HFF-Myc (cell line): ENCODE measurements at places on chromosomes 5 and 9.
A peak's percentile ranks its signal among the peaks of the same experiment; 100 is the strongest.

- DNase-seq: no peak
Measured at GRCh38 chr5:75734913-75735789, 17.9 kb upstream of the POC5 start.

- peak; percentile 79 for DNase-seq
Measured at GRCh38 chr5:132007399-132008162, 3.9 kb downstream of the ACSL6 start.

GRCh38 chr9:117097761-117098160 is 317.1 kb downstream of the ASTN2 start:
- DNase-seq: no peak

GRCh38 chr9:76620996-76621395 is 143.2 kb upstream of the PCA3 start:
- DNase-seq: no peak

DNA sequence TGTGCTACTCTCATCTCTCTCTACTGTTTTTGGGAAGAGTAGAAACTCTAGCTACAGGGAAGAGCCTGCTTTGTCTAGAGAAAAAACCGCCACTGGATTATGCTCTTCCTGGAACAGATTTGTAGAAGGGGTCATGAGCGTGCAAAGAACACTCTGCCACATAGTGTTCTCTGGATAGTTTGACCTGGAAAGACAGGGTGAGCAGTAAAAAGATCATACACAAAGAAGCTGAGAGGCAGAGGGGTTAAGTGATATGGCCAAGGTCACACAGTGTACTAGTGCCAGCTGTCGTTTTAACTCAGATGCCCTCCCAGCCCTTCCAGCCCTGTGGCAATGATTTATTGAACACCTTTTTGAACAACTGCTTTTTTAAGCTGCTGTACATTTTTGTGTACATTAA is 182.2 kb downstream of the NNT start:
- no peak for DNase-seq

- no peak for DNase-seq
Measured at GRCh38 chr5:60143942-60144549, 250.5 kb upstream of the PDE4D start.

DNA sequence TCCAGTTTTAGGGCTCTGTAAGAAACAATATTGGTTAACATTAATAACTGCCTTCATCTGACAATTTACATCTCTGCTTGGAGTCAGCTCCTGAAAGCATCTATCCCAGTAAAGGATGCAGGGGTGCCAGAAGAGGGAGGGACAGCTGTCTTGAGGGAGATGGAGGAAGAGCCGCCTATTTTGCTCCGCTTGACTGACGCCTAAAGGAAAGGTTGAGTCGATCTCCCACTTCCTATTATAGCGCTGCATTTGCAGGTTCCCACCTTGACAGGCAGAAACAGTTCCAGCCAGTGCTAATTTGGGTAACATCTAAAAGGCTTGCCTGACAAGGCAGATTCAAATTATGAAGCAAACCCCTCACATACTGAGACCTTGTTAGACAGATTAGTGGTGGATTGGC is 374.6 kb downstream of the SPATA31D1 start:
- no peak for DNase-seq

DNA sequence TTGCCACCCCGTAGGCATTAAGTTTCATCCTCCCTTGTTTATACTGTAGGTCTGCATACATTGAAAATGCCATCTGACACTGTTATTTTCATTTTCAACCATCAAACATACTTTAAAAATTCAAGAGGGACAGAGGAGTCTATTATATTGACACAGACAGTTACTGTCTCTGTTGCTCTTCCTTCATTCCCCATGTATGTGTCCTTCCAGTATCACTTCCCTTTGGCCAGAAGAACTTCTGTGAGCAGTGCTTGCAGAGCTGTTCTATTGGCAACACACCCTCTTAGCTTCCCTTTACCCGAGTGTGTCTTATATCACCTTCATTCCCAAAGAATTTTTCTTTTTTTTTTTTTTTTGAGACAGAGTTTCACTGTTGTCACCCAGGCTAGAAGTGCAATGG is 42.8 kb downstream of the RASGEF1C start:
- DNase-seq: no peak

GRCh38 chr5:124061068-124061430 is 549.1 kb downstream of the CSNK1G3 start:
- DNase-seq: no peak

GRCh38 chr5:74851684-74852353 is 14.4 kb downstream of the FAM169A start:
- DNase-seq: peak; percentile 10
